CD4-positive, alpha-beta T cell treated with Interleukin-17A for 1 hour (primary cell): ENCODE measurements at places on chromosomes 4 and X.

DNA sequence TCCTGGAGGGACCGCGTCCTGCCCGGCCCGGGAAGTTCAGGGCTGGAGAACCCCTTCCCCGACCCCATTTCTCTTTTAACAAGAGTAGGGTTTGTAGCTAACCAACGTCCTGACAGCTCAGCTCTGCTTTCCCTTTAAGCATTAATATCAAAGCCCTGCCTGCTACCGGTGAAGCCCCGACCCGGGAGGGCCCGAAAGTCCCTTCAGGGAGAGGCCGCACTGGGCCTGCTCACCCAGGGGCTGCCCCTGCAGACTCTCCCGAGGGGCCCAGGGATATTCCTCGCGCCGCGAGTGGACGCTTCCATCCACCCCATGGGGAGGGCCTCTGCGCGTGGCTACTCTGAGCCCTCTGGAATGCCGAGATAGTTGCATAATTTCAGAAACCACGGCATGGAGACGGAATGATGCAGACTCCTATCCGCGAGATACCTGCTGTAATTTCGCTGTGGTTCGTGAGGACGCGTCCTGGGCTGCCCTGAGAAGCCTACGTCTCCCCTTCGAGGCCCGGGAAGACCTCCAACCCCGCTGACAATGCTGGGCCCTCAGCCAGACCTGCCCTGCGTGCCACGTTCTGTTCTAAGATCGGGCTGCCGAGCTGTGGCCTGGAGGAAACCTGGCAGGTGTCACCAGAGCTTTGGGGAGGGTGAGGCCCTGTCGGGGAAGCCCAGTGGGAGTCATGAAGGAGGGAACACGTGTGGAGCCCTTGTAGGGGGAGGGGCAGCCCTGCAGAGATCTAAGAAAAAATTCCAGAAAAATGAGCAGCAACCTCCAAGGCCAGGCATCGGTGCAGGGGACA, 999 bp upstream of the CTBP1 start:
- peak; percentile 70 for DNase-seq

GRCh38 chrX:12269484-12269883, 131.2 kb downstream of the FRMPD4 start:
- no peak for DNase-seq

- DNase-seq = no peak
Measured at GRCh38 chr4:143531380-143531779, 17.9 kb downstream of the SMARCA5 start.

DNA sequence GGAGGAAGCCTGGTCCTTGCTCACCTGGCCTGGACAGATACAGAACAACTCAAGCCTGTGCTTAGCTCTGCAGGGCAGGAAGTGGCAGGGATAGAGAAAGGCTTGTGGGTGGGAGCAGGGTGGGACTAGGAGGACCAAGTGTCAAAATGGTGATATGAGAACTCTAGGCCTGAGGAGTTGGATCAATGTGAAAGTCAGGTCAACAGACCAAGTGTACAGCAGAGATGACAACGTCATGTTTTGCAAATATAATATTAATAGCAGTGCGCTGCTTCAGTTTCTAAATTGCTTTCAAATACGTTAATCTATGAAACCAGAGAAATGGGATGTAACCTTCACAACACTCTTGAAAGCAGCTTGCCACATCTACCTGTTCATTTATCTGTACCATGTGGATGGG, 114.2 kb upstream of the MAP3K15 start:
- DNase-seq = no peak

GRCh38 chrX:40158036-40158706, 60.4 kb upstream of the BCOR start:
- peak; percentile 36 for DNase-seq

DNA sequence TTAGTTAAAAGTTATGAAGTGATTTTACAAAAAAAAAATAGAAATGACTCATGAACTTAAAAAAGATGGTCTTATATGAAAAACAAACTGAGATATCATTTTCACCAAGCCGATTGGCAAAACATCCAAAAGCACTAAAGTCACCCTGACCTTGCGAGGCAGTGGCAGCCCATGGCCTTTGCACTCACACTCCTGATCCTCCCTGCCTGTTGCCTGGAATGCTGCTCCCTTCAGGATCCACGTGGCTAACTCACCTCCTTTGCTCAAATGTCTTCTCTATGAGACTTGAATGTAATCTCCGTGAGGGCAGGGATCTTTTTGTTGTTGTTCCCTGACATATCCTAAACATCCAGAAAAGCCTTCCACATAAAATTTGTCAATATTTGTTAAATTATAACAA, 106.4 kb downstream of the RAPGEF2 start:
- DNase-seq = no peak

DNA sequence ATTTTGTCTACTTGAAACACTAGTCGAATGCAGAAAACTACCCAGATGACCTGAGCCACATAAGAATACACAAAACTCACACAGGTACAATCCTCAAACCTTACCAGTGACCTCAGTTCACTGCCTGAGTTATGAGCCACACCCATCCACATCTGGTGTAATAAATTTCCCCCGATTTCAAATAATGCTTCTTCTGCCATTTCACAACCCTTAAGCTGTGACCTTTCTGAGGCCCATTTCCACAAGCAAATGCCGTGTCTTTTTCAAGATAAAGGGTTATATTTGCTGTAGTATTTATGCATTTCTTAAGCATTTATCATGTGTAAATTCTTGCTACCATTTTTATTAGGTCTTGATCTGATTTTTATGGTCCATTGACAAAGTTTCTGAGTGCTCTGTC, 1.8 kb upstream of the ARHGEF38 start:
- no peak for DNase-seq

DNA sequence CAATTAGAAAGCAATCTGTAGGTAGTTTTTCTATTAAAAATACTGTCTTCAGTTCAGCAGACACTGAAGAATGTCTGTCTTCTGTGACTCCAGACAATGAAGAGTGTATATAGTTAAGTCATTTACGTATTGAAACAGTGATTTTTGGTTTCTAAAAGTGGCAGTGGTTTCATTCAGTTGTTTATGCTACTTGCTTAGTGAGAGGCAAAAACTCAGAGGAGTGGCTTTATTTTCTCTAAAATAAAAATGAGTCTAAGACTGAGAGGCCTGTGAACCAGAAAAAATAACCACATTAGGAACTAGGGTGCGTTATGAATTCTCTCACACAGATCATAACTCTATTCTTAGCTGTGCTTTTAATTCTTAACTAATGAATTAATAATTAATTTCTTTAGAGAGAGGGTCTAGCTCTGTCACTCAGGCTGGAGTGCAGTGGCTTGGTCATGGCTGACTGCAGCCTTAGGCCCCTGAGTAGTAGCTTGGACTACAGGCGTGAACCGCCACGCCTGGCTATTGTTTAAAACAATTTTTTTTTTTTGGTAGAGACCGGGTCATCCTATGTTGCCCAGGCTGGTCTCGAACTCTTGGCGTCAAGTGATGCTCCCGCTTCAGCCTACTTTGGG, 31.4 kb downstream of the FREM3 start:
- no peak for DNase-seq

GRCh38 chrX:124963717-124964116, 356.0 kb upstream of the TEX13C start:
- DNase-seq = no peak

DNA sequence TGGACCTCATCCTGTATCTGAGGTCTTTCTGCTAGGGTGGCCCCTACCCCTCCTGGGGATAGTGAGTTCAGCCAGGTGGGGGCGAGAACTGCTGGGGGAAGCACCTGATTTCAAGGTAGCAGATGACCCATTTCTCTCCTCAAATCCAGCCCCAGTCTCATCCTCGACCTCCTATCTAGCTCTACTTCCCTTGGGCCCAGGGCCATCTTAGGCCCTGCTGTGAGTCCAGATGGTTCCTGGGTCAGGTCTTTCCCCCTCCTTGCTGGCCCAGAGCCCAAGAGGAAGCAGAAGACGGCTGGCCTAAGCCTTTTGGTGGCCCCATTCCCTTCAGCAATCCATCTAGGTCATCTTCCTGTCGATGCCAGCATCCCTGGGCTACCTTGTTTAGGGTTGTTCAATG, 3.3 kb downstream of the CDK16 start:
- no peak for DNase-seq

- DNase-seq = no peak
Measured at GRCh38 chr4:37422102-37422501, 177.6 kb downstream of the NWD2 start.

GRCh38 chr4:182890202-182890601, 27.0 kb downstream of the DCTD start:
- no peak for DNase-seq

DNA sequence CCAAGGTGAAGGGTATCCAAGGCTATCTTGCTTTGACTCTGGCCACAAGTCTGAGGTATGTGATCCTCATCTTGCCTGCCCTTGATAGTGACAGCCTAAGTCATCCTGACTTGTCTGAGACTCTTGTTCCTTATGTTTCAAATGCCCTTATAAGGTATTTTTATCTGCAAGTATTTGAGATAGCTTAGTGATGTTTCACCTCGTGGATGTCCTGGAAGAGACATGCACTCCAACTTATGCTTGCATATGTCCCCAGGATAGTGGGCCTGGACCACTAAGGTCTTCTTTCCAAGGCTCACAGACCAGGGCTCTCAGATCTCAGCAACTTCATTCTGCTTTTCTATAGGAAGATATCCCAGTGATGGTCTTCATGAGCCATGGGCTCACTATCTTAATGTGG, 120.5 kb upstream of the WDR1 start:
- DNase-seq = no peak

- DNase-seq = no peak
Measured at GRCh38 chr4:189414021-189414420, 526.7 kb upstream of the FRG1 start.

- DNase-seq = no peak
Measured at GRCh38 chr4:961351-962230, 11.8 kb downstream of the DGKQ start.

GRCh38 chr4:106868381-106869035, 167.6 kb downstream of the DKK2 start:
- DNase-seq = no peak
